ENCODE measurements at places on chromosomes 11 and 22.

DNA sequence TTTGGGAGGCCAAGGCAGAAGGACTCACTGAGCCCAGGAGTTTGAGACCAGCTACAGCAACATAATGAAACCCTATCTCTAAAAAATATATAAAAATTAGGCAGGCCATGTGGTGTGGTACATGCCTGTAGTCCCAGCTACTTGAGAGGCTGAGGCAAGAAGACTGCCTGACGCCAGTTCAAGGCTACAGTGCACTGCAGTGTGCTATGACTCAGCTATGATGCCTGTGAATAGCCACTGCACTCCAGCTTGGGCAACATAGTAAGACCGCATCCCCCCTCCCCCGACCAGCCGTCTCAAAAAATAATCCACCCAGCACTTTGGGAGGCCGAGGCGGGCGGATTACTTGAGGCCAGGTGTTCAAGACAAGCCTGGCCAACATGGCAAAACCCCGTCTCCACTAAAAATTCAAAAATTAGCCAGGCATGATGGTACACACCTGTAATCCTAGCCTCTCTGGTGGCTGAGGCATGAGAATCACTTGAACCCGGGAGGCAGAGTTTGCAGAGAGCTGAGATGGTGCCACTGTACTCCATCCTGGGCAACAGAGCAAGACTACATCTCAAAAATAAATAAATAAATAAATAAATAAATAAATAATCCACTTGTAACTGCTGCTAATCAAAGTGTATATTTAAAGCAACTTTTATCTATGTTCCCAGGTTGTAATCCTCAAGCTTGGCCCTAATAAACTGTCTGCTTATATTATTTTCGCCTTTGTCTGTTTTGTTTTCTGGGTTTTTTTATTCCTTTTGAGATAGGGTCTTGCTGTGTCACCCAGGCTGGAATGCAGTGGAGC, 7.8 kb downstream of the HPS5 start:
- no peak for DNase-seq

DNA sequence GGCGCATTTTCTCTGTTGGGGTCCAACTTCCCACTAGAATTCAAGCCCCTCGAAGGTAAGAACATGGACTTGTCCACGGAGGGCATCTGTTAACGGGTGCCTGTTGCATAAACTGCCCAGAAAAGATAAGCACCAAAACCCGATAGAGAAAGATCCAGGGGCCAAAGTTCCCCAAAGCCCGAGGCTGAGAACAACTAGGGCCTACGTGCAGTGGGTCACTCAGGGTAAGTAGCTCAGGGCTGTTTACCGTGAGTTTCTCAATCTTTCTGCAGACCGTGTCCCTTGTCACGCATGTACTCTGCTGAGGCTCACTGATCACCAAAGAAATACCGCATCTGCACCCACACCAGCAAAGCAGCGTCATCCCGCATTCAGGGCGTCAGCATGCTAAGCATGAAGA, 24.4 kb downstream of the PGA5 start:
- no peak for DNase-seq

GRCh38 chr11:18332891-18333290, 10.5 kb downstream of the GTF2H1 start:
- no peak for DNase-seq

DNA sequence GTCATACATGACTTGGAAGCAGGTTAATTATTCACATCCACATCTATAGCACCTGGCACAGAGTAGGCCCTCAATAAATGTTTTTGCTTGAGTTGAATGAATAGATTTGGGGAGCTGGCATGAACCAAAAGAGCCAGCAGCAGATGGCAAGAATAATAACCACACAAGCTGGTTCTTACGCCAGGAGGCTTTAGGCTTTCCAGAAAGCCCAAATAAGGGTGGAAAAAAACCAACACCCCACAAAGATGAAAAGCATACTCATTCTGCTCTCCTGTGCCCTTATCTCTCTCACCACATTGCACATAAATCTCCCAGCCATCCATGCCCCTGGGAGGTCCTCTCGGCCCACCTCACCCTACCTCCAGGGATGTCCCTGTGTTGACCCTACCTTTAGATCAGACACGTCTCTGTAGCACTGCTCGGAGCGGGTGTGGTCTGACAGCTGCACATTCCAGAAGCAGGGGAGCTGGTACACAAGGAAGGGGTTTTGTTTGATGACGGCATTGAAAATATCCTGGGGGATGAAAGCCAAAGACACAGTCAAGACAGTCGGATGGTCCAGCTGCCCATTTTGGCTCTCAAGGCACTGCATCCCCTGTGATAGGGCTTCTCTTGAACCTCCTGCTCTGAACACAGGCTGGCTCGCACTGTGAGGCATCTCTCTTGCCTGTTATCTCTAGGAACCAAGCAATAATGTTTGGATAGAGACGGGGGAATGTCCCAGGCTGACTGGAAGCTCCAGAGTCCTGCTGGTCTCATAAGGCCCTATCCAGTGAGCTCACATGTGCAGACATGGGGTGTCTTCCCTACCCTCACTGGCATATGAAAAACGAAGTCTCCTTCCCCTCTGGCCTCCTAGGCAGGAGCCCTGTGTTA, 323.6 kb upstream of the SYN3 start:
- no peak for DNase-seq

DNA sequence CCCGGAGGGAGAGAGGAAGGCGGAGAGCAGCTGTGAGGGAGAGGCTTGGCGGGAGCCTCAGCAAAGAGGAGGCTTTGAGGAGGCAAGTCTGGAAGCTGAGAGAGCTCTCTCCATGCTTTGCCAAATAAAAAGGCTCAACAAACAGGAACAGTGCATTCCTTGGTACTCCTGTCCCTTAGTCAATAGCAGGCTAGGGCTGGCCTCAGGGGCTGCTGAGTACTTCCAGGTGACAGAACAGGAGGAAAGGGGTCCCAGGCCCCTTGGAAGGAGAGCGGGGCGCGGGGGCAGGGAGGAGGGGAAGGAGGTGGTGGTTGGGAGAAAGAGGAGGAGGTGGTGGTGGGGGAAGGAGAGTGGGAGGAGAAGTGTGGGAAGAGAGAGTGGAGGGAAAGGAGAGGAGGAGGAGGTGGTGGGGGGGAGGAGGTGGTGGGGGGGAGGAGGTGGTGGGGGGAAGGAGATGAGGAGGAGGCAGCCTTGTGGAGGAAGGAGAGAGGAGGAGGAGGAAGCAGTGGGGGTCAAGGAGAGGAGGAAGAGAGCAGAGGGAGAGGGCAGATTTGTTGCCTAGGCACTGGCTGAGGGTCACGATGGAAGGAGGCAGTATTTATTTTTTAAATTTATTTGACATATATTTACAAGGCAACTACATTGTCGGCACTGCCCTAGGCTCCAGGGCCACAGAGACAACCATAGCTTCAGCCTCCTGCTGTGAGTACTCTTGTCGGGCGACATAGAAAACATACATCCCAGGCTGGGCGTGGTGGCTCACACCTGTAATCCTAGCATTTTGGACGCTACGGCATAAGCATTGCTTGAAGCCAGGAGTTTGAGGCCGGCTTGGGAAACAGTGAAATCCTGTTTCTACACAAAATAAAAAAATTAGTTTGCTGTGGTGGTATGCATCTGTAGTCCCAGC, 74.2 kb upstream of the ZBED5 start:
- no peak for DNase-seq

- no peak for DNase-seq
Observed at GRCh38 chr22:25672289-25673084, 69.5 kb upstream of the MYO18B start.

DNA sequence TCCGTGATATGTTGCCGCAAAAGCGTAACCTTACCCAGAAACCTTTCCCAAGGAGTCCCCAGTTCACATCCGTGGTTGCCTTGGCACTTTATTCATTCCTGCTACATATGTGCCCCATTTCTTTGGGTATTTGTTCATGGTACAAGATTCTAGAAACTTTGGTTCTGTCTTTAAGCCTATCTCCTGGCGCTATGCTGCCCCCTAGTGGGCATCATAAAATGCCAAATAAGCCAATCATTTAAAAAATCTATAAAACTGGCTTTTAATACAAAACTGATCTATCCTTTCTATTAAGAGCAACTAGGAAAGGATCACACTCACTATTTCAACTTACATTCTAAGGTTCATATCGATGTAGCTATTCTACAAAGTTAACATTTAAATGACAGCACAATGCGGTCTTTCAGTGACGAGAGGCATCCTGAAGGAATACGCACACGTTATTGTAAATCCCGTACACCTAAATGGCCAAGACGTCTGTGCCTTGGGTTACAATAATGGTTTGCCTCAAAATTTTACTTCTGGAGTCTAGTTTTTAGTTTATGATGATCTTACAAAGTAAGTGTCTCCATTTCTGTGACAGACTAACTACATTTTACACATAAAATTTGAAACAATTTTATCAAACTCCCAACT, 16.2 kb downstream of the PIWIL3 start:
- DNase-seq = no peak

DNA sequence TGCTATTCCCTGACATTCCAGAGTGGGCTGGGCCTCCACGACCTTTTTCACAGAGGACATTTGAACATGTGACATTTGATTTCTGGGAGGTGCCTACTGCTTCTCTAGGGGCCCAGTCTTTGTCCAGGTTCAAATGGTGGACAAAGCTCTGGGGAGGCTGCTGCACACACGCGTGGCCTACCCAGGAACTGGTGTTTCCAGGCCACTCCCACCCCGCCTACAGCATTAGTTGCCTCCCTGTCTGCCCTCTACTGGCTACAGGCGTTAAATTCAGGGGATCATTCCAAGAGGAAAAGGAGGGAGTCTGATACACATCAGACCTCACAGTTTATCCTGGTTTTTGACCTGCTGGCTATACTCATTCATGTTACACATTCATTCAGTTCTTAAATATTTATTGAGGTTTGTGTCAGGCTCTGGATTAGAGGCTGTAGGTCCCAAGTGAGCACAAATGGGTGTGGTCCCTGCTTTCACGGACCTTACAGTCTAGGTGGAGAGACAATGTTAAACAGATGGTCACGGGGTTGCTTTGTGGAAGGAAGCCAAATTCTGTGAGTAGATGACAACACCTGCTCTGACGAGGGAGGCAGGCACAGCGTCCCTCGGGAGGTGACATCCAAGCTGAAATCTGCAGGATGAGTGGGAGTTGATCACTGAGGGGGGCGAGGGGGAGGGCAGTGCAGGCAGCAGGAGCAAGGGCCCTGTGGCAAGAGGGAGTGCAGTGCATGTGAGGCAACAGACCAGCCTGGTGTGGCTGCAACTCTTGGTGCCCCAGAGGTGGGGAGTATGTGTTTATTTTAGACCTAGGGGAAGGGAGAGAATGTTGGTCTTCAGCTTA, 11.8 kb downstream of the TUB start:
- DNase-seq = peak; percentile 16

DNA sequence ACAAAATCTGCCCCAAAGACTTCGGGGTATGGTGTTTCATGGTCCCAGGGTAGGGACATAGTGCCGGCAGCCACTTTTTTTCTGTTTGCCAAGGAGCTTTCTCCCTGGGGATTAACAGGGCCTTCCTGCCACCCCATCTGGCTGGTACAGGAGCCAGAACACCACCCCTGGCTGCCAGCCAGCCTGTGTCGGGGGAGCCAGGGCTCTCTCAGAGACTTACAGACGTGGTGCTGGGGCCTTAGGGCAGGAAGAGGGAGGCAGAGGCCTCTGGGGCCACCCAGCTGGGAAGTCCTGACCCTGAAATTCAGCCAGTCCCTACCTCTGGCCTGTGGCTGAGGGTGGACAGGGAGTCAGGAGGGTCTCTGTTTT, 52.4 kb upstream of the CDON start:
- DNase-seq = no peak

DNA sequence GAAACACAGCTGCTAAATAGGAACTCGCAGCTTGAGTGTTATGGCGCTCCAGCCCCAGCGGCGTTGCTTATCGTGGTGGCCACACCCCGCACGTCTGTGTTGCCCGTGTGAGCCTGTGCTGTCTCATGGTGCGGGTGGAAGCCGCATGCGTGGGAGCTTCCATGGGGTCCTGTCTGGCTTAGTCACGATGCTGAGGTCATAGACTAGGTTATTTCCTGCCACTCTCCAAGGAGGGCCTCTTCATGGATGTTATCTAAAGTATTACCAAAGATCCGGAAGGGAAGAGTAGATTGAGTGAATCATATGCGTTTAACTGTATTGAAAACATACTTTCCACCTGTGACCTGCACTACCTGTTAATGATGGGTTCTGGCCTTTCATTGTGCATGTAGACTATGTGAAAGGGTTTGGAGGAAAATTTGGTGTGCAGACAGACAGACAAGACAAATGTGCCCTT, 21.7 kb downstream of the CTTN start:
- no peak for DNase-seq

DNA sequence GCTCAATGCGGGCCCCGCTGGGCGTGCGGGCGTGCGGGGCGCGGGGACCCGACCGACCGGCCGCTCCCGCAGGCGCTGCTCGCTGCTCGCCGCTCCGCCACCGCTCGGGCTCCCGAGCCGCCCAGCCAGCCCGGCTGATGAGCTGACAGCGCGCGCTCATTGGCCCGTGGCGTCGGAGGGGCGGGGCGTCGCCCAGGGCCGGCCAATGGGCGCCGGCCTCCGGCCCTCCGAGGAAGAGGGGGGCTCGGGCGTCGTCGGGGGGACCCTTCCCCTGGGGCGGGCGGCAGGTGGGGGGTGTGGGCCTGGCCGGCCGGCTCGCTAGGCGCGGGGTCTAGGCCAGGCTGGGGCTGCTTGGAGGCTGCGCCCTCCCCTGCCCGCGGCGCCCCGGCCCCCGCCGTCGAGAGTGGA, at the start of gene SCUBE1:
Gene SCUBE1 (minus strand): TSS at position 111 of the 408 bp plus-strand sequence. CDS start 111 bp downstream, outside the sequence.
- peak; percentile 9 for DNase-seq

DNA sequence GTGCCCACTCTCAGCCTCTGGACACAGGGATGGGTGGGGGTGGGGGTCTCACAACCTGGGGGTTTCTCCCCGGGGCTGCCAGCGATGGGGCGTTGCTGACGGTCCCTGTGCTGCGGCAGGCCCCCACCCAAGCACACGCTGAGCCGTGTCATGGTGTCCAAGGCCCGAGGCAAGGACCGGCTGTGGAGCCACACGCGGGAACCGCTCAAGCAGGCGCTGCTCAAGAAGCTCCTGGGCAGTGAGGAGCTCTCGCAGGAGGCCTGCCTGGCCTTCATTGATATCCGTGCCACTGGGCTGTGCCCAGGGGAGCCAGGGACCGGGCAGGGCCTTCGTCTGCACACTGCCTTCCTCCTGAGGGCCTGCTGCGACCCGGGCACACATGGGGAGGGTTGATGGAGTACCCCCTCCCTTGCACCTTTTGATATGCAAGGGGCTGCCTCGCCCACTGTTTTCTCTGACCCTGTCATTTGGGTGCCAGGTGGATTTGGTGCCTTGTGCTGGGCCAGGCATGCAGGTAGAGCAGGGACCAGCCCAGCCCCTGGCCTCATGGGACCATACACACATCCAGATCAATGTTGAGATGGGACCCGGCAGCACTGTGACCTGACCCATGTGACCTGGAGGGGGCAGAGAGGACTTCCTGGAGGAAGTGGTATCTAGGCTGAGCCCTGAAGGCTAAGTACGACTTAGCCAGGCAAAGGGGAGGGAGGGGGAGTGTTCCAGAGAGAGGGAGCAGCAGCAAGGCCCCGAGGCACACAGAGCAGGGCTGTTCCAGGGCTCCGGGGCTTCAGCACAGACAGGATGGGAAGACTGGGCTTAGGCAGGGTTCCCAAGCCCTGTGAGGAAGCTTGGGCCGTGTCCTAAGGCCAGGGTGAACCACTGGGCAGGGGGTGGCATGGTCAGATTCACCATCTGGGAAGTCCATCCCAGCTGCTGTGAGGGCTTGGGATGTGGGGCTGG, 75.2 kb downstream of the MYO7A start:
- no peak for DNase-seq

- DNase-seq = no peak
Observed at GRCh38 chr11:32610797-32611352, 27.2 kb downstream of the EIF3M start.

GRCh38 chr11:126280595-126280994, 2.3 kb upstream of the TIRAP start:
- DNase-seq = no peak

GRCh38 chr11:12182676-12183541, 72.5 kb downstream of the MICAL2 start:
- no peak for DNase-seq

GRCh38 chr11:122721964-122722266, 66.4 kb downstream of the UBASH3B start:
- no peak for DNase-seq
